AG04450 (cell line): ENCODE measurements at places on chromosomes 2 and 18.
A peak's percentile ranks its signal among the peaks of the same experiment; 100 is the strongest.

GRCh38 chr2:9768388-9768787 is 74.9 kb upstream of the TAF1B start:
- DNase-seq, result no peak

DNA sequence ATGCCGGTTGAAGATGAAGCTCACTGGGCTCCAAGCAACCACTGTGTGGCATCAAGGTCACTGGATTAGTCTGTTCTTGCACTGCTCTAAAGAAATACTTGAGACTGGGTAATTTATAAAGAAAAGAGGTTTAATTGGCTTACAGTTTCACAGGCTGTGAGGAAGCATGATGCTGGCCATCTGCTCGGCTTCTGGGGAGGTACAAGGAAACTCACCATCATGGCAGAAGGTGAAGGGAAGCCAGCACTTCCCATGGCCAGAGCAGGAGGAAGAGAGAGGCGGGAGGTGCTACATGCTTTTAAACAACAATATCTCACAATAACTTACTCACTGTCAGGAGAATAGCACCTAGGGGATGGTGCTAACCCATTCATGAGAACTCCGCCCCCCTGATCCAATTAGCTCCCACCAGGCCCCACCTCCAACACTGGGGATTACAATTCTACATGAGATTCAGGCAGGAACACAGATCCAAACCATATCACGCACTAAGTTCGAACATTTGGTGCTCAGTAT is 109.7 kb upstream of the MGAT5 start:
- DNase-seq, result no peak

GRCh38 chr2:60461421-60462108 is 91.9 kb downstream of the BCL11A start:
- no peak for DNase-seq

- no peak for DNase-seq
These were observed 382.4 kb upstream of the SMIM21 start for GRCh38 chr18:75809926-75810255.

GRCh38 chr18:25630682-25631081 is 278.7 kb upstream of the ZNF521 start:
- DNase-seq, result no peak

- no peak for DNase-seq
These were observed 9.0 kb downstream of the TMEM247 start for GRCh38 chr2:46488389-46488788.

- DNase-seq, result no peak
These were observed 57.0 kb downstream of the SH3RF3 start for GRCh38 chr2:109185821-109186570.

DNA sequence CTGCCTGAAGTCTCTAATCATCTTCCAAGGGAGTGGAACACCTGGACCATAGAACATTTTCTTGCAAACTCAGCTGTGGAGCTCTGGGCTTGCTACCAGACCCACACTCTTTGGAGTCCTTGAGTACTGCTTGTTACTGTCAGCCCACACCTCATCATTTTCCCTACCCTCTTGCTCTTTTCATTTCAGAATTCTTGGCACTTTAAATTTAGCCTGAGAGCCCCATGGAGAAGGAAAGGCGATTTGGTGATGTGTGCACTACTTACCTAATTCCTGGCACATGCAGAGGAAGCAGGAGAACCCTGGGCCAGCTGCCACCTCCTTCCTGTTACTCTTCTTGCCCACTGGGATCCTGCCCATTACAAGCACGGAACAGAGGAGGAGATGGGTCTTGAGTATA is 31.7 kb downstream of the TMEM178A start:
- no peak for DNase-seq

- no peak for DNase-seq
These were observed 92.5 kb upstream of the NCK2 start for GRCh38 chr2:105652014-105652796.

DNA sequence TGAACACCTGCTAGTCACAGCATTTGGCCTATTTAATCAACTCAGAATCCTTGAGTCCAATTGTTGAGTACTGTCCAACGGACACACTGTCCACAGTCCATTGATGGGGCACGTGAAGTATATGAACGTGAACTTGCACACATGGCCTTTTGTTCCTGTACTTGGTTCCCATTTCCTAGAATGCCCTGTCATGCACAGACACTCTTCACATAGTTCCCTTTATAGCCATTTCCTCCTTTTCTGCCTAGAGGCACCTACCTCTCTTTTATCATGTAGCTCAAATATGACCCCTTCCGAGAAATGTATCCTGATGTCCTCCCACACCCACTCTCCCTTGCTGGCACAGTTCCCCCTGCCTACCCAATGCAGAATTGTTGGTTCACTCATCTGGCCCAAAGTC is 8.7 kb upstream of the CRYGA start:
- no peak for DNase-seq

GRCh38 chr18:48844271-48844670 is 106.5 kb downstream of the SMAD7 start:
- DNase-seq, result no peak

GRCh38 chr2:26469092-26469710 is 8.7 kb downstream of the OTOF start:
- peak; percentile 13 for DNase-seq

DNA sequence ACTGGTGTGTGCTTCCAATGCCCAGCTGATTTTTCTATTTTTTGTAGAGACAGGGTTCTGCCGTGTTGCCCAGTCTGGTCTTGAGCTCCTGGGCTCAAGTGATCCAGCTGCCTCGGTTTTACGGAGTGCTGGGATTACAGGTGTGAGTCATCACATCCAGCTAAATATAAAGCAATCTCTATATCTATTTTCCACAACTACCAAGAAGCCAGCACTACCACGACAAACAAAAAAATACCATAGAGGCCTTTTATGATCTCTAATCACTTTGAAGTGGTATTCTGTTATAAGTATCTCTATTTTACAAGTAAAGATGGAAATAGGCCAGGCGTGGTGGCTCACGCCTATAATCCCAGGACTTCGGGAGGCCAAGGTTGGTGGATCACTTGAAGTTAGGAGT is 34.7 kb downstream of the C2orf74 start:
- DNase-seq, result no peak

DNA sequence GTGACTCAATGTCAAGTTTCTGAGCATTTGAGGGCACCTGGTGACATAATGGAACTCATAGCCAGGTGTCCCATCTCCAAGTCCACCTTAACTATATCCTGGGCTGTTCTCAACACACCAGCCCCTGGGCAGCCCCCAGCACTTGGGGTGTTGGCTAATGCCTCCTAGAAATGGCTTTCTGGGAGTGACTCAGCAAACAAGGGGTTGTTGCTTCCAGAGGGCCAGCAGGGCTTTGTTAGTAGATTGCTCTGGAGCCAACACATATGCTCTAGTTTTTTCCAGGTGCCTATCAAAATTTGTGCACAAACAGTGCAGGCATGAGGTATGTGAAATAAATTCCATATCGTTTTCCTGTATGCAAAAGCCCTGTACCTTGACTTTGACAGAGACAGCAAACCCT is 448.4 kb downstream of the SLC4A3 start:
- DNase-seq, result no peak

DNA sequence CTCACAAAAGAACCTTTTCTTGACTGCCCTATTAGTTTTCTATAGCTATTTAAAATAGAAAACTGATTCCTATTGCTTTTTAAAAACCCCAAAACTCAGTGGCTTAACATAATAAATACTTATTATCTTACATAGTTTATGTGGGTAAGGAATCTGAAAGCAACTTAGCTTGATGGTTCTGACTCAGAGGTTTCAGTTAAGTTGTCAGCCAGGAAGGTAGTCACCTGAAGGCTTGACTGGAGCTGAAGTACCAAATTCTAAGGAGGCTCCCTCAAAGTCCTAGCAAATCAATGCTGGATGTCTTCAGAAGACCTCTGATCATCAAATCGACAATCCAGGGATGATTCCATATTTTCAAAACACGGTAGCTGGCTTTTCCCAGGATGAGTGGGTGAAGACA is 546.6 kb upstream of the CDH2 start:
- no peak for DNase-seq

DNA sequence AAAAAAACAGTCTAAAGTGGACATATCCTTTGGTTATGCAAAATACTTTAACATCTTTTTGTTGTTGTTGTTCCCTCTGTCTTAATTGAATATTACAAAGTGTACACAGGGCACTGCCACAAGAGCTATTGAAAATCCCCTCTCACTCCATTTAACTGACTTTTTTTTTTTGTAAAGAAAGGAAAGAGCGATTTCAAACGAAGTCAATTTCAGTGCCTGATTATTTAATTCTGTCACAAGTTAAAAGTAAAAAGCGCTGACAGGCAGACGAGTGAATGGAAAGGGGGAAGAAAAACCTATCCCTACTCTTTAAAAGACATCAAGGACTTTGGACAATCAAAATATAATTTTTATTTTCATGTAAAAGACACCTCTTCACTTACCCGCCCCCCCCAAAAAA is 1.9 kb downstream of the FIGN start:
- DNase-seq, result no peak

- no peak for DNase-seq
These were observed 67.3 kb downstream of the SNORC start for GRCh38 chr2:232937278-232937906.

GRCh38 chr18:688323-688722 is 24.1 kb downstream of the ENOSF1 start:
- DNase-seq, result no peak

DNA sequence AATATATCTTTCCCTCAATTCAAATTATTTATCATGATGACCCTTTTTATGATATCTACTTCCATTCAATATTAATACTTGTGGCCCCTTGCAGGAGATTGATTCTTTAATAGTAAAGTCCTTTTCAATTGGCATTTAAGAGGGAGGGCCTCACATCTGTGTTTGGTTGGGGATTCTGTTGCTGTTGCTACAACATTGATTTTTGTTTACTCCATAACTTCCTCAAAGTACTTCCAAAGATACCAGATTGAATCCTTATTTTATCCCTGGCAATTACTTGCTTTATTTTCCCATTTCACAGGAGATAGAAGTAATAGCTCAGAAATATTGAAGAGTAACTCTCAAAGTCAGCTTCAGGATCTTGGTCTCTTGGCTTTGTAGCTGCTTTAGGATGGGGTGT is 32.8 kb downstream of the MEIS1 start:
- no peak for DNase-seq

DNA sequence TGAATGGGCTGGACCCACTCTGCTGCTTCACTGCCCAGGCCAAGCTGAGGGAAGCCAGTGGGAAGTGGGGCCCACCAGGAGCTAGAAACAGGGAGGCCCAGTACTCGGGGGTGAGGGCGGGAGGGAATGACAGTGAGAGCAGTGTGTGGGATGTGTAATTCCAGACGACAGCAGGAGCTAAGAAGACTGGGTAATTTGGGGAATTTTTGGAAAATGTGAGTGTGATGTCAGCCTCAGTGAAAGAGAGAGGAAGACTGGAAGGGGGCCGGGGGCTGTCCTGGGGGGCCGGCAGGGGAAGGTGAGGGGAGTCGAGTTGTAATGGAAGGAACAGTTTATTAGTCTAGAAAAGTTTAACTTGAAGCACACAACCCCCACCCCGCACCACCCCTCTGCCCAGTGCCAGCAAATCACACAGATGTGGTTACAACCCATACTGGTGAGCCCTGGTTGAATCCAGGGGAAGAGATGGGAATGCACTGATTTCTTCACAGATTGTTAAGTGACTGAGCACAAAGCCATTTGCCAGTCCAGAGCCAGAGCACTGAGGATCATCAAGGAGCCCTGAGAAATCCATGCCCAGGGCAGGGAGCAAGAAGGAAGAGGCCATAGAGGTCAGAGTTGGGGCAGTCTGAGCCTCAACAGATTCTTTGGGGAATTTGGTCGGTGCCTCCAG is 76.7 kb upstream of the PKDCC start:
- no peak for DNase-seq

DNA sequence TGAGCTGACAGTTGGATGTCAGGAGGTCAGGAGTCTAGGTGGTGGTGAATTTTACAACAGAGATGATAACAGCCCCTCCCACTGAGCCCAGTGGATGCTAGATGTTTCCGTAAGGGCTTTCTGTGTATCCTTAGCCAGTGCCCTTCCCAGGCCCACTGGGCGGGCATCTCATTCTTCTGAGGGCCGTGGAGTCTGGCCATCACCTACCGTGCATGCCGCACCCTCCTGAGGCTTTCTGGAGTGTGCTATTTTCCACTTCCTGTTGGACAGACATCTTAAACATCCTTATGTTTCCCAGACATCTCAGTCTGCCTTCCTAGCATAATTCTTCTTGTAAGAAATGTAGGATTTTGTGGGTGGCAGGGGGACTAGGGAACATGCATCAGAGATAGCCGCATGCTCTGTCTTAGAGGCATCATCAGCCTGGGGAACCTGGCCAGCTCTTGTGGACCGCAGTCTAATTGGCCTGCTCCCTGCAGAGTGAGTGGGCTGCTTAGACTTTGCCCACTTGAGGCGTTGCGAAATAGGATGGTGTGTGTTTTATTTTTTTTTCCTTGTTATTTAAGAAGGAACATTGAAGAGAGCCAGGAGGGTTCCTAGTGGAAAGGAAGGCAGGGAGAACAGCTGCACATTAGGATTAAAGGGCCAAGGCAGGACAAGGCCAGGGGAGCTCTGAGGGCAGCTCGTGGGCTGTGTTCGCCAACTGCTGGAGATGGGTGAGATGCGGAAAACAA is 135.8 kb downstream of the SH3RF3 start:
- peak; percentile 43 for DNase-seq

DNA sequence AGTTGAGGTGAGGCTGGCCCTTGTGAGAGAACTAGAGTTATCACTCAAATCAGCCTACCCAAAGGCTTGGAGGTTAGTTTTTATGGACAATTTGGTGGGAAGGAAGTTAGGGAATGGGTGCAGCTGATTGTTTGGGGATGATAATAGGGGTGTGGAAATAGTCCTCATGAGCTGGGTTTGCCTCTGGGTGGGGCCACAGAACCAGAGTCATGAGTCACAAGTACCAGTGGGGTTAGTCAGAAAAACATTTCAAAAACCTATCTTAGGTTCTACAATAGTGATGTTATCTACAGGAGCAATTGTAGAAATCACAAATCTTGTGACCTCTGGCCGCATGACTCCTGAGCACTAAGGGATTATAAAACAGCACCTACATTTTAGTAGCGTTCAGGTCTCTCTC is 630.1 kb upstream of the PIK3C3 start:
- DNase-seq, result no peak

GRCh38 chr2:240631548-240632305 is 6.4 kb downstream of the GPR35 start:
- no peak for DNase-seq

DNA sequence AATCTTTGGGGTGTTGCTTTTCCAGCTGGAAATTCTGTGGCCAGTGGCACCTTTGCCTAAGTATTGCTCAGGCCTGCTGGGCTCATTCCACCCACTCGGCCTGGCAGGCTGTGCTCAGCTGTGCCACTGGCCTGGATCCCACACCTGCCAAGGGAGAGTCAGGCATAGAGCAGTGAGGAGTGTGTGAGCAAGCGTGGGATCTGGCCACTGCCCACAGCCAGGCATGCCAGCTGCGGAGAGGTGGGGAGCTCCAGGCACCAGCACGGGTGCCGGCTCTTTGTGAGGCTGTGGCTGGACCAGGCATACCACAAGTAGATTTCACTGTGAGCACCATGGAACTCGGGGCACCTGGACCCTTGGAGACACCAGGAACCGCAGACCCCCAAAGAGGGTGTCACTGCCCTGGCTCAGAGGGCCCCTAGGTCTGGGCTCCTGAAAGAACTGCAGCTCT is 118.1 kb upstream of the MAP2 start:
- DNase-seq, result no peak
